ENCODE measurements at places on chromosomes 2 and 18. TPM values are rescaled to one million over a fixed set of nuclear protein-coding genes. Genes with fewer than 3 reads are reported as not detected.
A peak's percentile ranks its signal among the peaks of the same experiment; 100 is the strongest.

Gene EPHA4
- total RNA-seq, result 6.1 TPM

GRCh38 chr18:27599202-27599829 lies 414.2 kb upstream of the CHST9 start:
- DNase-seq, result peak; percentile 38

DNA sequence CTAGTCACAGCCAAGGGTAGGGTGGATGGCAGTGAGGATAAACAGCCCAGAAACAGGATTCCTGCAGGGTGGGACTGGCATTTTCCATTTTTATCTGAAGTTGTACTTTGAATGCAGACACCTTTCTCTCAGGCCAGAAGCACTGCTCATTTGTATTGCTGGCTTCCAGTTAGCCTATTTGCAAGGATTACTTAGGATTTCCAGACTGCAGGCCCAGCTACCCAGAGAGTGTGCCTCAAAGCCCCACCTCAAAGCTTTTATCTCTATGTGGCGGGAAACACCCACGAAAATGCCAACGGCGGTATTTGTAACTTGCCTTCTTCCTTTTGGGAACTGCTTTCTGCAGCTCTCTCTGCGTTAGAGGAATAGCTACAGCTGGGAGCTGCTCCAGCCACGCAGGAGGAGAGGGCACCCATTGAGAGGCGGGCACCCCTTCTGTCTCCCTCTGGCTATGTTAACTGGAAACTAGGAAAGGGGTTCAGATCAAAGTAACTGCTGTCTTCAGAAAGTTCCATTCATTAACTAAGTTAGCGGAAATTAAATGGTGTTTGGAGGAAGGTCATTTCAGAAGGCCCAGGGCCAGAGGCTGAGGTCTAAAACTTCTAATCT lies 144.9 kb downstream of the TGIF1 start:
- peak; percentile 64 for DNase-seq

GRCh38 chr2:193703411-193703810 lies 1508.7 kb upstream of the TMEFF2 start:
- DNase-seq, result no peak

DNA sequence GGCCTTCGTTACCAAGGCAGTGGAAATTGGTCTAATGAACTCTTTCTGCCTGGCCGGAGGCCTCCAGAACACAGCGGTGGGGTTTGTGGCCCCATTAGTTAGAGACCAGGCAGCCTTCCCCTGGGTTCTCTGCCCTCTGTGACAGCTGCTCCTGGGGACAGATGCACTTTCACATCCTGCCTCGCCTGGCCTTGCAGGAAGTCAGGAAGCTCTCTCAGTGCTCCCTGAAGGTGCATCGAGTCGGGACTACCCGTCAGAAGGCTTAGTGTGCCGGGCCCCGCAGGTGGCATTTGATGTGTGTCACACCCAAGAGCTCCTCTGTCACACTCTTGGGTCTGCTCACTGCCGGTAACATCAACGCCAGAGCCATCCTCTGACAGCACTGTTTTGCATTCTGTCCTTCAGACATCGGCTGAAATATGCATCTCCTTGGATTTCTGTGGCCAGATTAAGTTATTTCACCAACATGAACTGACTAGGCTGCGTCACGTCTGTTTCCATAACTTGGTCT lies 158.3 kb downstream of the LDLRAD4 start:
- no peak for DNase-seq
